ENCODE measurements at places on chromosomes 7 and 10.

GRCh38 chr7:135753616-135754413, 5.2 kb upstream of the FAM180A start:
- no peak for DNase-seq

DNA sequence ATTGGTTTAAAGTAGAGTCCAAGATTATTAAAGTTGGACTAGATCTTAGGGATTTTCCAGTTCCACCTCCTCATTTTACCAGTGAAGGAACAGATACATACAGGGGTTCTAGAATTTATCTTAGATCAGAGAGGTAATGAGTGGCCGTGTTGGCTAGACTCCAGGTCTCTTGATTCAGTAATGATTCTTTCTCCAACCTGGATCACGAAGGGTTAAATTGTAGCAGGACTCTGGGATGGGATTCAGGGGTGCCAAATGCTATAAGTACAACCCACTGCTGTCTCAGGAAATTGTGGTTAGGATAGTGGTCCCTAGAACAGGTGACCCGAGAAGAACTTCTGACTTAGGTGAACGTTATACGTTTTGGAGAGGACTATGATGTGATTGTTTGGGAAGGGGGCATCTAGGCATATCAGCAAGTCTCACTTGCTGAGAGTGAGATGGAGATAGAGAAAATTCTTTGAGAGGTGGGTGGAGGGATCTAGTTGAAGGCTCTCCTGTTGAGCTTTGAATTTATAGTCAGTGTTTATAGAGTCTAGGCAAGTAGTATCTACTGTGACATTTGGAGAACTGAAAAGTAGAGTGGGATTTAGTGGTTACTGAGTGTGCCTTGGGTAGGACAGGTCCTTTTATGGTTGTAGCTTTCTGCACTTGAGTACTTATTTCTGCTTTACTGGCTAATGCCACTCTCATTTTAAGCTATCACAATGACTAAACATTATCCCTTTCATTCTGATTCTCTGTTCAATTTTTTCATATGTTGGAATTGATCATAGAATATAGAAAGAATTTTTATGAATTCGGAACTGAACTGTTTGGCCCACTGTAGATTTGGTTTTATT, 58.3 kb downstream of the ST7 start:
- DNase-seq: no peak

- DNase-seq: no peak
Observed at GRCh38 chr7:105877736-105878135, 1.3 kb upstream of the ATXN7L1 start.

GRCh38 chr7:309586-310228, 19.7 kb downstream of the FOXL3 start:
- no peak for DNase-seq

DNA sequence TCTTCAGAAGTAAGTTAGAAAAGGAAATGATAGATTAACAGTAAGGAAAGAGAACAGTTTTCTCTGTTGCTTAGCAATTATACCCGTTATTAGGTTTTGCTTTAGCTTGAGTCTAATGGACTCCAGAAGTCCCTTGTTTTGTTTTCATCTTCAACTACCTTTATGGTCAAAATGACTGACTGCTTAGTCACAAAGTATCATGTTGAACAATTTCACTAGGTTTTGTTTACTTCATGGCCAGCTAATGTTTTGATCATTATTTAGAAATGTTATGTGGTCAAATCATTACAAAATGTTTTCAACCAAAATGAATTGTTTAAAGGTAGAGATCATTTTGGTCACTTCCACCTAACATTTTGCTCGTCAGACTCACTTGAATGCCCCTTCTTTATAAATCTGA, 1.9 kb downstream of the UBN2 start:
- DNase-seq: peak; percentile 14

DNA sequence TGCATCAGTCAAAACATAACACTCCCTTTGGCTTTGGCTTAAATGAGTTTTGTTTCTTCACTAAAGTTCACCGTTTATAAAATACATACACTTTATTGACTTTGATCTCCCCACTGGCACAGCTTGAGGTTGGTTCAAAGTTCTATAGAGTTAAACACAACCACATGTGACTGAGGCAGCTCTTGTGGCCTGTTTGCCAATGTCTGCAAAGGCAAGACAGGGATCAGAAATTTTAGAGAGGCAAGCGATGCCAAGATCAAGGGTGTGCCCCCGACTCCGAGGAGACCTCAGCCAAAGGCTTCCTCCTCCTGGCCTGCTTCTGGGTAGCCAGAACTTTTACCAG, 129.8 kb upstream of the JCAD start:
- no peak for DNase-seq

GRCh38 chr10:128421371-128422160, 295.3 kb upstream of the MKI67 start:
- DNase-seq: no peak

DNA sequence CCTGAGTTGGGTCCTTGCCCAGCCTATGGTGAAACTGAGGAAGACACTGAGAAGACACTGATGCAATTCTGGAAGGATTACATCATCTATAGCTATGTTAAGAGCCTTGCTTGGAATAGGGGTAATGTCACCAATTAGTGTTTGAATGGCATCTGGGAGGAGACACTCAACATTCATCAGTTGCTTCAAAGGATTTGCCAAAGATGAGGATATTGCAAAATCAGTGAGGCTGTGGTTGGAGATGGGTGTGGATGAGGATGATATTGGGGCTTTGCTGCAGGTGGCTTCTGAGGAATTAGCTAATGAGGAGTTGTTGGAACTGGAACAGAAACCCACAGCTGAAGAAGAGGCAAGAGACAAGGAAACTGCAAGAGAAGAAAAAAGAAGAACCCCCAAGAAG, 146.7 kb upstream of the SP4 start:
- no peak for DNase-seq

DNA sequence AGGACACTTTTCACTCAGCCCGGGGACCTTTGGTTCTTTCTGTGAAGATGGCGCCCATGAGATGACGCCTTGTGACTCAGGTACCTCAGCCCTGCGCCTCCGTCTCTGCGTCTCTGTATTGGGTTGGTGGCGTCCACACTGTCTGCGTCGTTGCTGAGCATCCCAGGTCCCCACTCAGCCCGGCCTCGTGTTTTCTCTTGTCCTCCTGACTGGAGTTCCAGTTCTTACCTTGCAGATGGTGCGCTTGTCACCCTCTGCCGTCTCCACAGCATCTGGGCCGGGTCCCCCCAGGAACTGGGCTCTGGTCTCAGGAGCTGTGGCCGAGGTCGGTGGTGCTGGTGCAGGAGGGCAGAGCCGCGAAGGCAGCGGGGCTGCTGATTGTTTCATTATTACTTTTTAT, 150.4 kb downstream of the WDR37 start:
- no peak for DNase-seq
